CD14-positive monocyte (primary cell): ENCODE measurements at places on chromosomes 1 and 21.

GRCh38 chr1:218339267-218339831 is 5.8 kb upstream of the TGFB2 start:
- peak; percentile 20 for DNase-seq

DNA sequence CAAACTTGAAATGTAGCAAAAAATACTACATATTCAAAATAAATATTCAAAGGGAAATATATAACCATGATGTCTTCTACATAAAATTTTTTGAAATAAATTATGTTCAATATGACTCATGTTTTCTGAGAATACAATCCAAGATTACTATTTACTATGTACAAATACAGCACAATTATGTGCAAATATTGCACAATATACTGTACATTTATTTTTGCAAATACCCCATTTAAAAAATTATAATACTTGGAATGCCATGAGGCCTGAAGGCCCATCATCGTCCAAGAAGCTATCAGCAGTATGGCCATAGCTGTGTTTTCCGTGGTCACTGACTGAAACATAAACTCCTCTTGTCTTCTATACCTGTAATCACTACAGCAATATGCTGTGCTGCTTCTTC is 12.3 kb downstream of the CCDC181 start:
- no peak for DNase-seq

DNA sequence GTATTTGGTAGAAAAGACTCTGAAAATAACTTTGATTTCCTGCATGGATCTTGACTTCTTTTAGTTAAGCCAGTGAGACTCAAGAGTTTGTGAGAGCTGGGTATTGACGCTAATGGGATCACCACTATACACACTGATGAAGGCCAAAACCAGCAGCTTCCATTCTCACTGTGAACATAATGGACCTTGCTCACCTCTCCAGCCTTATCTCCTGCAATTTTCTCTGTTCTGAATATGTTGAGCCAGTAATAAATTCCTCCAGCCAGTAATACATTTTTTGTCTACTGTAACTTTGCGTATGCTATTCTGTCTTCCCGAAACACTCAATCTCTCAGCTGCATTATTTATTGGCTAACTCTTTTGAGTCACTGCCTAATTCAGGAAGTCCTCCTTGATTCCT is 111.6 kb upstream of the PPP2R5A start:
- DNase-seq, result no peak

DNA sequence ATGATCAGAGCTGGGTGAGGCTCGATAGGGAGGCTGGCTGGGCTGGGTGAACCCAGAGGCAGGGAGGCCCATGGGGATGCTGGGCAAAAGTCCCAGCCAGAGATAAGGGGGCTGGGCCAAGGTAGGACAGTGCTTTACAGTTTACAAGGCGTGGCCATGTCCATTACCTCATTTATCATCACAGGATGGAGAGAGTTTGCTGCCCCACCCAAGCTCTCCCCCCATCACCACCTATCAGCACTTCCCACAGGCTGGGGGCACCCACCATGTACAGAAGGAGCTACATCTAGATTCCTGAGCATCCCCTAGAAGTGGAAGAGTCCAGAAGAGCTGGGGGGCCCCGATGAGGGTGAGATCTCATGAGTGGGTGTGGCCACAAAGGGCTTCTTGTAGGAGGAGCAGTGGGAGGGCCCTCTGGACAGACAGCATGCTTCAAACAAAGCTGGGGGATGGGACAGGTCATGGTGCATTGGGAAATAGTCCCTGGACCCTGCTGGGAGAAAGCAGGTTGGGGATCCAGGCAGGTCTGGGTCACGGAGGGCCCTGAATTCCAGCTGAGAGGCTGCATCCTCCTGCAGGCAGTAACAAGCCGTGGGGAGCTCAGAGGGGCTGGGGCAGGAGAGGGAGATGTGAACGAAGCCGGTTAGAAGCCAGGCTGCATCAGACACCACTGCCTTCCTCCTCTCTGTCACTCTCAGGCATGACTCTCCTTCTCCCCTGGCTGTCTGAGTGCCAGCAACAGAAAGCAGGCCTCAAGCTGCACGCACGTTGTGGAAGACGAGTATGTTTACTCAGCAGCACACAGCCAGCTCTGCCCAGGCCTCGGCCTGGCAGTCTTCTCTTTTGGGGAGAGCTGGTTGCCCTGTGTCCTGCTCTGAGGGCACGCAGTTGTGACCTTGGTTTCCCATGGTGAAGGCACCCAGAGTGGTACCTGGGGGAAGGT is 202.3 kb downstream of the HIVEP3 start:
- no peak for DNase-seq

GRCh38 chr1:60152891-60153290 is 79.3 kb upstream of the C1orf87 start:
- DNase-seq, result no peak
